ENCODE measurements at places on chromosomes 6 and 20. TPM values are rescaled to one million over a fixed set of nuclear protein-coding genes. Genes with fewer than 3 reads are reported as not detected.
A peak's percentile ranks its signal among the peaks of the same experiment; 100 is the strongest.

DNA sequence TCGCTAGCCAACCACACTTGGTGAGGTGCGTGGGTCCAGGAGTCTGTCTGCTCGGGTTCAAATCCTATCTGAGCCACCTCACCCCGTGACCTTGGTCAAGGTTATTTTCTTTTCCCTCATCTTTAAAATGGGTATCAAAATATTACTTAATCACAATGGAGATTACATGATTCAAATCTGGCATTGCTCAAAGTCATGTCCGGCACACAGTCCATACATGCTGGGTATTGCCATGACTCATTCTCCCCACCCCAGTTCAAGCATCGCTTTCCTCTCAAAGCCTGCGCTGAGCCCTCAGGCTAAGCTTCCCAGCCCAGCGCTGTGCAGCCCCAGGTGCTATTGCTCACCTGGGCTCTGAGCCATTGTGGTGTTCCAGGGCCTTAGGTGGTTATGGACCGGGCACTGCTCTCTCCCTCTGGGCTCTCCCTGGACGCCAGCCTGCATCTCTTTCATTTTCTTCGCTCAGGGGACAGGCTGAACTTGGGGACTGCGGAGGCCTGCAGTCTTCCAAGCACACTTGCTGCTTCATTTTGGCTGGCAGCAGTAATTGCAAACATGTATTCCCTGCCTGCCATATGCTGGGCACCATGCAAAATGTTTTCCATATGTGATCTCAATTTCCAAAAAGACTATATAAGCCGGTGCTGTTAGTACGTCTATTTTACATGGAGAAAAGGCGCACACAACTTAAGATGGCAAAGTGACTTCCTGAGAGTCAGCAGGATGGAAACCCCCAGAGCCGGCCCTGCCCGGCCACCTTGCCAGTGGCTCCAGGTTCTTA lies 27.3 kb downstream of the WRNIP1 start:
- no peaks in the 10 kb centered on the region for H3K27me3 ChIP-seq
- H3K36me3 ChIP-seq: no peaks in the 10 kb centered on the region
- H3K4me1 ChIP-seq: peaks cover 43% of the 10 kb centered on the region
- H3K4me3 ChIP-seq: no peak overlapping the region
- DNase-seq: peak; percentile 39

- H3K27ac ChIP-seq: no peak overlapping the region
- H3K36me3 ChIP-seq: no peaks in the 10 kb centered on the region
- H3K4me3 ChIP-seq: no peak overlapping the region
- peak; percentile 78 for DNase-seq
- peaks cover 10% of the 10 kb centered on the region for H3K4me1 ChIP-seq
These were observed 271.6 kb upstream of the PRND start for GRCh38 chr20:4449957-4450715.

- no peaks in the 10 kb centered on the region for H3K27me3 ChIP-seq
- H3K27ac ChIP-seq: no peak overlapping the region
- H3K4me1 ChIP-seq: peaks cover 11% of the 10 kb centered on the region
- H3K4me3 ChIP-seq: no peak overlapping the region
These were observed 538.5 kb downstream of the CD83 start for GRCh38 chr6:14656078-14656521.

The FRK gene
- total RNA-seq: 0.42 TPM

The KCNK16 gene
- not detected for total RNA-seq

DNA sequence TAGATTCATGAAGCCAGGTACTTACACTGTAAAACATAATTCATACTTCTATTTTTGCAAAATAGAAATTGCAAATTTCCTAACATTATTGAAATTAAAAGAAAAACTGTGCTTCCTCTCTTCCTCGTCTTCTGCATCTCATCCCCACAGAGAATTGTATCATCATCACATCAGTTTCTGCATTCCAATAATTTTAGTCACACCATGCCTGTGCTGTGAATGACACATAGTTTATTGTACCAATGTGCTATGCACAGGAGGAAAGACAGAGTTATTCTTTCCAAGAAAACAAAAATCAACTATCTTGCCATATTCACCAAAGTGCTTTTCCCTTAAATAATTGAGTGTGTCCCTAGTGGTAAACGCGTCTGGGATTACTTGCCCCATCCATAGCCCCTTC lies 38.1 kb upstream of the FAM135A start:
- H3K4me3 ChIP-seq: no peak overlapping the region
- H3K27ac ChIP-seq: no peak overlapping the region
- H3K27me3 ChIP-seq: peaks cover 5% of the 10 kb centered on the region
- DNase-seq: no peak
- no peaks in the 10 kb centered on the region for H3K36me3 ChIP-seq
- no peaks in the 10 kb centered on the region for H3K4me1 ChIP-seq

GRCh38 chr20:15924556-15924955 lies 648.7 kb downstream of the KIF16B start:
- H3K4me1 ChIP-seq: no peaks in the 10 kb centered on the region
- no peak overlapping the region for H3K4me3 ChIP-seq
- no peak overlapping the region for H3K27ac ChIP-seq
- H3K36me3 ChIP-seq: no peaks in the 10 kb centered on the region

GRCh38 chr6:13834790-13835189 lies 20.4 kb upstream of the MCUR1 start:
- H3K27me3 ChIP-seq: no peaks in the 10 kb centered on the region
- H3K4me1 ChIP-seq: no peaks in the 10 kb centered on the region
- no peak overlapping the region for H3K4me3 ChIP-seq
- no peak overlapping the region for H3K27ac ChIP-seq

DNA sequence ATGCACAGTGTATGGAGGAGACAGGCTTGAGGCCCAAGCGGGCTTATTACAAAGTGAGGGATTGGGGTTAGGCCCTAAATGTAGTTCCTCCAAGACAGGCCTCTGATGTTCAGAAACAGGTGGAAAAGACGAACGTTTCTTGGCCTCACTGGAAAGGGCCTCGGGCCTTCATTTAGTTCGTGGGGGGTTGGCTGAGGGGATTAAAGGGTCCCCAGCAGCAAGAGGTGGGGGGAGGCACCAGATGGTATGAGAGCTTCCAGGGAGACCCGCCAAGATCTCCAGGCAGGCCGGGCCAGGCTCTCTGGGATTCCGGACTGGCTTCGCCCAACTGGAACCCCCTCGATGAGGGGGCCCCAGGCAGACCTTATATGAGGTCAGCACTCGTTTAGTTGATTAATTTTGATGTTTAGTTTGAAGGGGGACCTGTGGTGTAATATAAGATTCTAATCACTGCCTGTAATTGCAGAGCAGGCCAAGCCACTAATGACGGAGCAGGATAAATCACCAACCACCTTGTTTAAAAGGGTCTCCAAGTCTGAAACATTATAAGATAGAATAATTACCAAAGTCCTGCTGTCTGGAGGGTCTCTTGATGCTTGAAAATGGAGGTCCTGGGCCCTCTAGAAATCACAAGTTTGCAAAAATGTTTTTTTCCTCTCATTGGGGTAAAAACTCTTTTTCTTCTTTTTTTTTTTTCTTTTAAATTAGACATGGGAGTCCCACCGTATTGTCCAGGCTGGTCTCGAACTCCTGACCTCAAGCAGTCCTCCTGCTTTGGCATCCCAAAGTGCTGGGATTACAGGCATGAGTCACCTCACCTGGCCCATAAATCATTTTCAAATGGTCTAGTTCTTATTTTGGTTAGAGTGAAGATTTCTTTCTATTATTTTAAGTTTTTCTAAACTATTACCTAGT lies 2.2 kb downstream of the HMGA1 start:
- no peaks in the 10 kb centered on the region for H3K27me3 ChIP-seq
- peak; percentile 74 for DNase-seq
- peak overlapping the region; percentile 76 for H3K4me3 ChIP-seq
- H3K4me1 ChIP-seq: peaks cover 32% of the 10 kb centered on the region
- no peak overlapping the region for H3K27ac ChIP-seq

The ID1 gene
- 557 TPM for total RNA-seq

The PNLDC1 gene
- not detected for total RNA-seq

The CRIP3 gene
- not detected for total RNA-seq

DNA sequence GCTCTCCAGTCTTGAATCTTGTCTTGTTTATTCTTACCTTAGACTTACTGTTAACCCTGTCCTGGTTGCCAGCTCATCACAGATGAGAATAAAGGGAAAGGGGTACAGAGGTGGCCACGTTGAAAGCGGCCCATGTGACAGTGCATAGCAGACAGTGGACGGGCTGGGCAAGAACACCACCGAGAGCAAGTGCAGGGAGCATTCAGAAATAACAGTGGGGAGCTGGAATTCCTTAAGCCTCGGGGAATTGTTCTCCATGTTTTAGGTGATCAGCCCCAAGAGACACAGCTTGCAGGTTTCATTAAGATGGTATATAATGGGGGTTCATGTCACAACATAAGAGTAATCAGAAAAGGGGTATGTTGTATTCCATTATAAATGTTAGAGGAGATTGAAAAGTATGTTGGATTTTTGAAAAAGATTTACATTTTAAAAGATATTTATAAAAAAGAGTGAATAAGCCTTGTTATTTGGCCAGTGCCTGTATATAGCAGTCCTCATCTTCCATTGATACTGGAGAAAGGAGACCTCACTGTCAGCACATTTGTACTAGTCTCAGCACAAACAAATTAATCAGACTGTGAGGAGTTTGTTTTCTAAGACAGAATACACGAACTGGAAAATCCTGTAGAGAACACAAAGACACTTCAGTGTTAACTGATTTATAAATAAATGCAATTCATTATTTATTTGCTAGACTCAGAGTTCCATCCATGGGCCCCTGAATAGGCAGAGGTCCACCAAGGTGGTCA lies 35.4 kb downstream of the VAPB start:
- no peak for DNase-seq
- no peak overlapping the region for H3K4me3 ChIP-seq
- no peaks in the 10 kb centered on the region for H3K27me3 ChIP-seq
- peaks cover 9% of the 10 kb centered on the region for H3K4me1 ChIP-seq
- H3K36me3 ChIP-seq: peaks cover 19% of the 10 kb centered on the region

DNA sequence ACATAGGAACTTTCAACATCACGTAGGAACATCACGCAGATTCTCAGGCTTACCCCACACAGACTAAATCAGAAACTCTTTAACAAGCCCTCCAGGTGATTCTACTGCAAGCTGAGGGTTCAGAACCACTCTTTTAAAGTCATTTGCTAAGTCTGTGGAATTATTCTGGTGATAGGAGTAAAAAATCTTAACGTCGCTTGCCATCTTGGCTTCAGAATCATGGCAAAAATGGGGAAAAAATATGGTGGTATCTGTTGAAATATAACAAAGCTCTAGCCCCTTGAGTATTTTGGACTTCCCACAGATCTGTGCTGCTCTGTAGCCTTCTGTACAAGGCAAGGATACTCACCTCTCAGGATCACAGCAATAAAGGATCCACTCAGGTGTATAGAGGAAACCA lies 17.4 kb downstream of the FOXO3 start:
- peaks cover 6% of the 10 kb centered on the region for H3K36me3 ChIP-seq
- no peaks in the 10 kb centered on the region for H3K27me3 ChIP-seq
- H3K4me1 ChIP-seq: peaks cover 97% of the 10 kb centered on the region
- H3K27ac ChIP-seq: no peak overlapping the region
- H3K4me3 ChIP-seq: no peak overlapping the region

GRCh38 chr20:24108581-24108980 lies 120.0 kb upstream of the GGTLC1 start:
- no peak overlapping the region for H3K27ac ChIP-seq
- H3K27me3 ChIP-seq: no peaks in the 10 kb centered on the region
- no peaks in the 10 kb centered on the region for H3K4me1 ChIP-seq
- H3K4me3 ChIP-seq: no peak overlapping the region
- H3K36me3 ChIP-seq: no peaks in the 10 kb centered on the region

- H3K4me1 ChIP-seq: no peaks in the 10 kb centered on the region
- H3K4me3 ChIP-seq: no peak within 1 kb of the TSS
- no peak for DNase-seq
- H3K27me3 ChIP-seq: no peaks in the 10 kb centered on the region
These were observed at the start of gene ASIP for GRCh38 chr20:34240693-34241615. Gene ASIP, plus strand, starts transcription at chr20:34241423. Its CDS starts 18,952 bp downstream, at chr20:34260375.

- DNase-seq: no peak
- no peak overlapping the region for H3K4me3 ChIP-seq
- H3K36me3 ChIP-seq: peaks cover 96% of the 10 kb centered on the region
- H3K27ac ChIP-seq: no peak overlapping the region
These were observed 20.7 kb downstream of the DYNLRB1 start for GRCh38 chr20:34536798-34537394.

The CENPB gene
- 225 TPM for total RNA-seq

DNA sequence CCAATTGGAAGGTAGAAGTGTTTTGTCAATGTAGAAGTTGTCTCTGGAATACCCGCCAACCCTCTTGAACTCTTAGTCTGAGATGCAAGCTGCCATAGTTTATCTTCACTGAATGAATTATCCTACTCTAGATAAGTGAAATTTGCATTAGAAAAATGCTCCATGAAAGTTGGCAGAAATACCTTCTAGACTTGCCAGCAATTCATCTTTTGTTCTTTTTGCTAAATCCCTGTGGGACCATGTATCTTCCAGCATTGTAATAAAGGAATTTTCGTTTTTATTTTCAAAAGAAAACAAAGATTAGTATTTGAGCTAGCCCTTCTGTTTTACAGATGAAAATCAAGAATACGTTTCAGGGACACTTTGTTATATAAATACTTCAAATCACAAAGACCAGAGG lies 244.2 kb downstream of the CBLN4 start:
- no peaks in the 10 kb centered on the region for H3K36me3 ChIP-seq
- no peaks in the 10 kb centered on the region for H3K4me1 ChIP-seq
- H3K27me3 ChIP-seq: no peaks in the 10 kb centered on the region
- H3K4me3 ChIP-seq: no peak overlapping the region

- H3K4me3 ChIP-seq: no peak overlapping the region
- H3K27ac ChIP-seq: no peak overlapping the region
- H3K4me1 ChIP-seq: peaks cover 13% of the 10 kb centered on the region
- H3K36me3 ChIP-seq: no peaks in the 10 kb centered on the region
- H3K27me3 ChIP-seq: no peaks in the 10 kb centered on the region
These were observed 41.1 kb downstream of the FARS2 start for GRCh38 chr6:5302220-5302946.

The CCN6 gene
- total RNA-seq: not detected

DNA sequence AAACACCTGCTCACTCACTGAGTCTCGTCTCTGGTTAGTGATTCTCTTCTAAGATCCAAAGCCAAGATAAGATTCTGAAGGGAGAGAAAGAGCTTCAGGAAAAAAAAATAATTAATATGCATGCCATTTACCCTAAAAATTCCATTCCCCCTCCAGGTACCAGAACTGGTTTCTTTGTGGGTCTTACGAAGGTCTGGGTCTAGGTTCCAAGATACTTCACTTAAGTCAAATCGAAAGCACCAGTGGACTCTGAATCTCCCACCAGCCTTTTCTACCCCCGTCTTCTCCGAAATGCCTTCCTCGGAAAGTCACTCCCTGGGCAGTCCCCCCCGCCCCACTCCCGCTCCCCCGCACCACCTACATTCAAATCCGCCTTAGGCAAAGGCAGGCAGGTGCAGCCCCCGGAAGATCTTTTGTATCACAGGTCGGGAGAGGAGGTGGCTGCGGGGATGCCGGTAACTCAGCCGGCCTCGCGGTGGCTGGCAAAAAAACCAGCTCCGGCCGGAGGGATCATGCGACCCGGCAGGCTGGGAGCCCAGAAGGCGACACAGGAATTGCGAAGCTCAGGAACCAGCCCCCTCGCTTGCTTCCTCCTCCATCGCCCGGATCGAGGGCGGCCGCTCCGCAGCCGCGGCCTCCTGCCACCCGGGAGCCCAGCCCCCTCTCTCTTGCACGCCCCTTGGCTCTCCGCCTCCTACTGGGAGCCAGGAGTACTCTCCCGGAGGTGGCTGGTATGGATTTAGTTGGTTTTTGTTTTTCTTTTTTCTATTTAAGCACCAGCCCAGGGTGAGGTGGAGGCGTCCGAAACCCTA lies at the start of gene BCL2L1:
Gene BCL2L1, minus strand, starts transcription at position 612 of the 812 bp plus-strand sequence. CDS start 650 bp downstream, outside the sequence.
- peak within 1 kb of the TSS; percentile 99 for H3K27ac ChIP-seq
- DNase-seq: peak; percentile 95
- H3K4me3 ChIP-seq: peak within 1 kb of the TSS; percentile 86
- peaks cover 49% of the 10 kb centered on the region for H3K4me1 ChIP-seq
- H3K27me3 ChIP-seq: no peaks in the 10 kb centered on the region
